ENCODE measurements at places on chromosomes 4 and X.
A peak's percentile ranks its signal among the peaks of the same experiment; 100 is the strongest.

- DNase-seq, result no peak
Measured at GRCh38 chr4:98434816-98435215, 173.6 kb downstream of the RAP1GDS1 start.

DNA sequence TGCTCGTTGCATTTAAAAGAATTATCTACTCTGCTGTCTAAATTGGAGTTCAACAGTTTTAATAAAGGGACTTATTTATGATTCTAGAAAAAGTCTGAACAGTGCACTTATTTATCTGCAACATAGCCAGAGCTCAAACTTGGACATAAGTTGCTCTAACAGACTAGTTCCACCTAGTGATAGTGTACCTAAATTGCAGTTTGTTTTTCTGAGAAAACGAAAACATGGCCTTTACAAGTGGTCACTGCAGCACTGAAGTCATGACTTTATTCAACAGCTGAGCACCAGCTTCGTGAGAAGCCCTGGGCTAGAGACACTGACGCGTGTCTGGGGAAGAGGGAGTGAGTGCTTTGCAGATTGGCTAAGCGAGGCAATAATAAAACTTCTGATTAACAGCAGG lies 77.3 kb upstream of the IGSF1 start:
- DNase-seq, result no peak

- DNase-seq, result no peak
Measured at GRCh38 chr4:106530024-106530361, 161.4 kb upstream of the GIMD1 start.

DNA sequence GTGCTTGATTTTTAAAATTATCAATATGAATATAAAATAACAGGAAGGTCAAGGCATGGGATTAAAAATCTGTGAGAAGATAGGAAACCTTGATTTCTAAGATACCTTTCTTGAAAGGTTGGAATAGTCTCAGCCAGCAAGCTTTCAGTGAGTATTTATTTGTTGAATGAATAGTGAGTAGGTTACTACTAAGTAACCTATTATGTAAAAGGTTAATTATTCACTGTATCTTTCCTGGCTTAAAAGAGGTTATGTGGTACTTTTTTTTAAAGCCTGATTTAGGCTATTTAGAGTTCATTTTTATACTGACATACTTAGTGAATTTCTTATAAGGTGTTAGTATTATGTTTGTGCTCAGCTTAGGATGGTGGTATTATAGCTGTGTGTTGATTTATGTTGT lies 123.5 kb downstream of the PTPN13 start:
- DNase-seq, result no peak

DNA sequence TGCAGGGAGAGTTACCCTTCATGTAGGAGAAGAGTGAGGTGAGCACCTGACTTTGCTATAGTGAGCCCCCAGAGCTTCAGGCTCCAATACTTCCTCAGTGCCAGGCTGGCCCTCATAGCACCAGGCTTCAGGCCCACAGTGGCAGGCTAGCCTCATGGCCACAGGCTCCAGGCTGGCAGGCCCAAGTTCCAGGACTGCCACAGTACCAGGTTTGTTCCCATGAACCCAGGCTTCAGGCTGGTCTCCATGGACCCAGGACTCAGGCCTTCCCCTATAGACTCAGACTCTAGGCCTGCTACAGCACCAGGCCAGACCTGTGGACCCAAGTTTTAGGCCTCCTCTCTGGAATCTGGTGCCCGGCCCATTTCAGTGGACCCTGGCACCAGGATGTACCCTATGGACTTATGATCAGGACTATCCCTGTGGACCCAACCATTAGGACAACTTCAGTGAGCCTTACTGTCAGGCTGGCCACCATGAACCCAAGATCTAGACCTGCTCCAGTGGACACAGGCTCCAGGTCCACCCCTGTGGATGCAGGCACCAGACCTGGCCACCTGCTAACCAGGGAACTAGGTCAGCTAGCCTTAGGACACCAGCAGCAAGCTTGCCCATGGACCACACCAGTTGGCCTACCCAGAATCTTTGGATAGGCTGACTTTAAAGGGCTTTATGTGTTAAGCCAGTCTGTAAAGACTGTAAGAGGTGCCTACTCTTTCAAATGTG lies 658.2 kb downstream of the KLHL13 start:
- DNase-seq, result no peak

- DNase-seq, result no peak
Measured at GRCh38 chr4:38011511-38012162, 51.4 kb downstream of the PTTG2 start.

GRCh38 chr4:110622841-110623717 lies at the start of gene PITX2:
Gene PITX2, minus strand, starts transcription at chr4:110623077. Its CDS starts 617 bp downstream, at chr4:110622460.
- peak; percentile 97 for DNase-seq

- no peak for DNase-seq
Measured at GRCh38 chrX:30060718-30061117, 154.6 kb upstream of the MAGEB2 start.

DNA sequence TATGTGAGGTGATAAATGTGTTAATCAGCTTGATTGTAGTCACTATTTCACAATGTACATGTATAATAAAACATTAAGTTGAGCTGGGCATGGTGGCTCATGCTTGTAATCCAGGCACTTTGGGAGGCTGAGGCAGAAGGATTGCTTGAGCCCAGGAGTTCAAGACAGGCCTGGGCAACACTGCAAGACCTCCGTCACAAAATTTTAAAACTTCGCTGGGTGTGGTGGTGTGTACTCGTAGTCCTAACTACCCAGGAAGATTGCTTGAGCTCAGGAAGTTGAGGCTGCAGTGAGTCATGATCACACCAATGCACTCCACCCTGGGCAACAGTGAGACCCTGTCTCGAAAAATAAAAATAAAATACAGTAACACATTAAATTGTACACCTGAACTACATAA lies 20.1 kb downstream of the LYAR start:
- no peak for DNase-seq

- peak; percentile 36 for DNase-seq
Measured at GRCh38 chr4:8835521-8836365, 35.9 kb downstream of the HMX1 start.

DNA sequence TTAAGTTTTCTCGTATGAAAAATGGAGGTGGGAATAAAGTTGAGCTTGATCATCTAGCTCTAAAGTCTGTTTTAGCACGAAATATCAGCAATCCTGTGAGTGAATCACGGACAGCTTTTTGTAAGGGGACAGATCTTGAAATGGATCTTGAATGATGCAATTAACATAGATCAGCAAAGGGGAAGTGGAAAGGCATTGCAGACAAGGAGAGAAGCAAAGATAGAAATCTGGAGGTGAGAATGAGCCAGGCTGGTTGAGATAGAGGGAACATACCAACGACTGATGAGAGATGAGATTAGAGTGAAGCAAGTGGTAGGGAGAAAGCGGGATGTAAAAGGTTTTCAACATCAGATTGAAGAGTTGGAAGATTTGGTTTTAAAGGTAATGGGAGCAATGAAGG lies 4.6 kb upstream of the DGKK start:
- no peak for DNase-seq

DNA sequence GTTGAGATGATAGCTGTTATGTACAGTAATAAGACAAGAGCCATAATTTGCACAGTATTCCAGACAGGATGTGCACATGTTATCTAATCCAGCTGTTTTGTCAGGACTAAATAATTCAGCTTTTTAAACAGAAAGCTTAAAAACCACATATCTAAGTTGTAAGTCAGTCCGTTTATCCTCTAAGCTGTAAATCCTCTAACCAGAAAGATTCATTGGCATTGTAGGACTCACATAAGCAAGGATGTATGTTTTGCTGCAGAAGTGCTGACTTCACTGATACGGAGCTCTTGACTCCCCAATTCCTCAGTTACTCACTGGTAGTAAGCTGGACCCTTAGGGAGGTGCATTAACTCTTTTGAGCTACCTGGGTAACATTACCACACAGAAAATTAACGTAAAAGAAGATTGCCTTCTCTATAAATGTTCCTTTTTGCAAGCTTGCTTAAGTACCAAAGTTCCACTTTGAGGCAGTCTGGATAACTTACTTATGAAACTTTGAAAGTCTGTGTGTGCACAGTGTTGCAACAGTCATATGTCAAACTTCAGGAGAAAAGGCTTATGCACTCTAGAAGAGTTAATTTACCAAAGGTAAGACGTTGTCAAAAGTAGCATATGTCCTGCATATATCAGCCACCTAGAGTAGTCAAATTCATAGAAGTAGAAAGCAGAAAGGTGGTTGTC lies 58.3 kb upstream of the MAGEB2 start:
- no peak for DNase-seq

- no peak for DNase-seq
Measured at GRCh38 chr4:82500435-82501153, 61.2 kb downstream of the TMEM150C start.

DNA sequence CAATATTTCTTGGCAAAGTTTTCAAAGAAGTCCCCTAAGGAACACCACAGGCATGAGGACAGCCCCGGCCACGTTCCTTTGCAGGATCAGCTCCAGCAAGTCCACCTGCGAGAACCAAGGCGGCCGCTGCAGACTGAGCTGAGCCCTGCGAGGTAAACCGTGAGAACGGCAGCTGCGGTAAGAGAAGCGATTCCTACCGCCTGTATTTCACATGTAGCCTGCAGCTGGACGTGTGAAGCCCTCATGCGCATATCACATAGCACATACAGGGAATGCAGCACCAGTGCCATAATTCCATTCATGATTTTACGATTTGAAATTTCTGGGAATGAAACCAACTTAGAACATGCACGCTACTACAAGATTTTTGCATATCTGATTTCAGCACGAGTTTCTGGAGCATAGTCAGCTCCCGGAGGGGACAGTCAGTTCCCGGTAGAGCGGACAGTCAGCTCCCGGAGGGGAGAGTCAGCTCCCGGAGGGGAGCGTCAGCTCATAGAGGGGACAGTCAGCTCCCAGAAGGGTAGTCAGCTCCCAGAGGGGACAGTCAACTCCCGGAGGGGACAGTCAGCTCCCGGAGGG lies 41.7 kb downstream of the FGFRL1 start:
- DNase-seq, result no peak

DNA sequence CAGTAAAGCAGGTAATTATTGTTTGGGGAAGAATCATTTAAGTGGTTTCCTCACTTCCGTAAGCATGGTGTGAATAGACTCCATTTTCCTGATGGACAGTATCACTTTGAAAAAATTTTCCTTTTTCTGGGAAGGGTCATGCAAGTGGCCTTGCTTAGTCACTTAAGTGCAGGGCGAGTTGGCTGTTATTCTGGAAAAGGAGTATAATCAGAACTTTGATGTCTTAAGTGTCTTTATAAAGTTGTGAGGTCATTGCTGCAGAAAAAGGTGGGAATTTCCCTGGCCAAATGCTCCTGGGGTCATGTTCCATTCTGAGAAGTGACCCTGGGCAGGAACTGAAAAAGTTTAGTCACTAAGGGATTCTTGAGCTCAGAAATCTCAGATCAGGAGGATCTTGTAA lies 146.1 kb upstream of the OTUD4 start:
- DNase-seq, result no peak

- no peak for DNase-seq
Measured at GRCh38 chr4:150379454-150379853, 202.5 kb upstream of the MAB21L2 start.

GRCh38 chrX:149531599-149531998 lies 9.2 kb upstream of the EOLA1 start:
- DNase-seq, result no peak

DNA sequence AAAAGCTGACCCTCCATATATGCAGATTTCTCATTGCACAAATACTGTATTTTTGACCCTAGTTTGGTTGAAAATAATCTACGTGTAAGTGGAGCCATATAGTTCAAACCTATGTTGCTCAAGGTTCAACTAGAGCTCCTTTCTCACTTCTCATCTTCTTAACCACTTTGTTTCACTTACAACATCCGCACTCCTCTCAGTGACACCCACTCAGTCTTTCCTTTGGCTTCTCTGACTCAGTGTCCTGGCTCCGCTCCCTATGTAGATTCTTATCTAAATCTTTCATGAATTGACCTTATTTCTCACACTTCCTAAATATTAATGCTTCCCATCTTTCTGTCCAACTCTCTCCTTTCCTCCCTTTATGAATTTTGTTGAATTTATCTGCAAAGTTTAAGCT lies 32.9 kb upstream of the DKK2 start:
- DNase-seq, result no peak

DNA sequence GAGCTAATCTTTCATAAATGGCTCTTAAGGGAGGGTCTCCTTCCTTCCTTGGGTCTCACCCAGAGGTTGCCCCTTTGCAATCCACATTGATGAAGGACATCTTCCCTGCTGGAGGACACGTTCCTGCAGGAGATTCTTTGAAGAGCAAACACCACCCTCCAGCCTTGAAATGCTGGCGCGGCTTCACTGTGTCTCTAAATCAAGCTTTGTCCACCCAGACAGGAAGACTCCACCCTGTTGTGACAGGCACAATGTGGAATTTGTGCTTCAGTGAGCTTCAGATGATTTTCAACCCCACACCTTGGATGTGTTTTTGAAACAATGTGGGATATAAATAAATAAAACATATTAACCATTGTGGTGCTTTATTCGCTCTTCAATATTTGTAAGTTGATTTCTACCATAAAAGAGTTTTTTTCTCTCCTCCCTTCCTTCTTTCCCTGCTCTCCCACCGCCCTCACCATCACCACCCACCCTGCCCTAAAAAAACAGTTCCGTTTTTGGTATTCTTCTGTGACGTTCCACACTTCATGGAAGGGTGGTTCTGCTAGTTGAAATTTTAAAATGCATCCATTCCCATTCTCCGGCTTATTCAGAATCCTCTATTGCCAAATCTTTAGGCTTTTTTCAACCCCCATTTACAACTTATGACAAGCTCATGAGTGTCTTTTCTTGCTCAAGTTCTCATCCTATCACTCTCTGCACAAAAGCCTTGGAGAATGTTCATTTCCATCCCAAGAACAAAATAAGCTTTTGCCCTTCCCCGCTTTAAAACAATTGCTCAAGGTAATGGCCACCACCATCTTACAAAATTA lies 264.3 kb downstream of the RAPGEF2 start:
- no peak for DNase-seq

- no peak for DNase-seq
Measured at GRCh38 chr4:136198358-136198757, 1333.9 kb downstream of the PCDH18 start.

- no peak for DNase-seq
Measured at GRCh38 chrX:44946771-44947170, 73.8 kb downstream of the KDM6A start.

GRCh38 chr4:24624381-24624780 lies 40.0 kb upstream of the DHX15 start:
- no peak for DNase-seq

- DNase-seq, result no peak
Measured at GRCh38 chr4:179625406-179625805, 2183.2 kb upstream of the AGA start.

- no peak for DNase-seq
Measured at GRCh38 chrX:79100791-79101484, 43.5 kb upstream of the GPR174 start.

- DNase-seq, result peak; percentile 82
Measured at GRCh38 chr4:72567821-72568675, 973 bp downstream of the ADAMTS3 start.

- no peak for DNase-seq
Measured at GRCh38 chrX:84336646-84337045, 148.6 kb upstream of the RPS6KA6 start.

DNA sequence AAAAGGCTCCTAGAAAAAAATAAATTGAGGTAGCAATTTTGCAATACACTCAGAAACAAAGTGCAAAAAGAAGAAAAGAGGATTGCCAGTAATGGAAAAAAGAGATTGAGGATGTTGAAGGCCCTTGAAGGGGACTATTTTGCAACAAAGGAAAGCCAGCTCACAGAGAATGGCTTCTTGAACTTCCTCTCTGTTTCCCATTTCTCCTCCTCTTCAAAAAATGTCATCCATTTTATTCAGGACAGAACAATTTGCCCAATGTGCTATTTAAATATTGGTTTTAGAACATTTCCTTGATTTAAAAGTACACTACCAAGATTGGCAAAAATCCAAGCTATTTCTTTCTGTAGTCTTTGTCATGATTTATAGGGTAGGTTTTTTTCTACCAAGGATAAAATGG lies 60.2 kb downstream of the GASK1B start:
- DNase-seq, result no peak
